ENCODE measurements at places on chromosomes 4 and X. TPM values are rescaled to one million over a fixed set of nuclear protein-coding genes. Genes with fewer than 3 reads are reported as not detected.

Gene SCML1
- 4.6 TPM for total RNA-seq

Gene SSX5
- not detected for total RNA-seq

Gene SORCS2
- 2.5 TPM for total RNA-seq

Gene FMR1NB
- total RNA-seq, result not detected

Gene C1QTNF7
- not detected for total RNA-seq

Gene TMSB15A
- total RNA-seq, result not detected

GRCh38 chr4:40723728-40724127 is 26.0 kb upstream of the NSUN7 start:
- no peak overlapping the region for H3K4me3 ChIP-seq
- no peaks in the 10 kb centered on the region for H3K27me3 ChIP-seq
- H3K4me1 ChIP-seq, result peaks cover 8% of the 10 kb centered on the region

DNA sequence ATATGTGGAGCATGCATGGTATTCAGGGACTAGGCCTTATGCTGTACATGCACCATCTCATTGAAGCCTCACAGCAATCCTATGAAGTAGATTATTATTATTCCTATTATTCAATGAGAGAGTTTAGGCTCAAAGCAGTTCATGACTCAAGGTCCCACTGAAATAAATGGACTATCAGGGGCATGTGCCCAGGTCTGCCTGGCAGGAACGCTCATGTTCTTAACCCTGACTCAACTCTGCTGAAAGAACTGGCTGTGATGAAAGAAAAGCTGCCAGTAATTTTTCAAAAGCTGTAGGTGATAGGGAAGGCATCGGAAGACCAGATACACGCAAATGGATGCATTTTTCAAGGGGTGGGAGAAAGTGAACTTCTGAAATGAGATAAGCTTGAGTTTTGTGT is 243.4 kb downstream of the PTTG2 start:
- no peaks in the 10 kb centered on the region for H3K4me1 ChIP-seq

- H3K4me3 ChIP-seq, result no peak overlapping the region
- no peak for DNase-seq
- no peaks in the 10 kb centered on the region for H3K27me3 ChIP-seq
- no peak overlapping the region for H3K27ac ChIP-seq
Observed at GRCh38 chr4:155974476-155974749, 20.7 kb upstream of the CTSO start.

DNA sequence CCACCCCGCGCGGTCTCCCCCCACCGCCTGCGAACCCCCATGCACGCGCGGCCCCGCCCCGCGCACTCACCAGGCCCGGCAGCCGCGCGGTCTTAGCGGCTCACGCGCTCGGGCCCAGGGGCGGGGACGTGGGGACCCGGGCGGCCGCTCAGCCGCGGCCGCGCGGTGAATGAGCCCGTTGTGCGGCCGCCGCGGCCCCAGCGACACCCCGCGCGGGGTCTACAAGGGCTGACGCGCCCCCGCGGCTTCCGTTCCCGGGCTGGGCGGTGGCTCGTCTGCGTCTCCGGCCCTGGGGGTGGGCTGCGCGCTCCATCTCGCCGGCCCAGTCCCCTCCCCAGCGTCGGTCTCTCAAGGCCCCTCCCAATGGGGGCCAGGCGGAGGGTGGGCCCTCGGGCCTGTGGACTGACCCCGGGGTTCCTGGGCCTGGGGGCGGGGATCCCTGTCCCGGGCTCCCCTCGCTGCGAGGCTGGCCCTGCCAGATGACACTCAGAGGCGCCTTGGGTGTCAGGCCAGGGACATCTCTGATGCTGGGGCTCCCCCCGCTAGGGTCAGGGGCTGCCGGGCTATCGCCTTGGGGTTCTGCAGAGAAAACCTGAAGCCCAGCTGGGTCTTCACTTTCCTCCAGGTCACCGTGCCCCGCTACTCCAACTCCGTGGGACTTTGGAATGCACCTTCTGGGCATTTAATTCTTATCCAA is 4.3 kb upstream of the SLC26A1 start:
- no peak overlapping the region for H3K4me3 ChIP-seq
- H3K36me3 ChIP-seq, result no peaks in the 10 kb centered on the region
- DNase-seq, result no peak
- H3K27ac ChIP-seq, result no peak overlapping the region

DNA sequence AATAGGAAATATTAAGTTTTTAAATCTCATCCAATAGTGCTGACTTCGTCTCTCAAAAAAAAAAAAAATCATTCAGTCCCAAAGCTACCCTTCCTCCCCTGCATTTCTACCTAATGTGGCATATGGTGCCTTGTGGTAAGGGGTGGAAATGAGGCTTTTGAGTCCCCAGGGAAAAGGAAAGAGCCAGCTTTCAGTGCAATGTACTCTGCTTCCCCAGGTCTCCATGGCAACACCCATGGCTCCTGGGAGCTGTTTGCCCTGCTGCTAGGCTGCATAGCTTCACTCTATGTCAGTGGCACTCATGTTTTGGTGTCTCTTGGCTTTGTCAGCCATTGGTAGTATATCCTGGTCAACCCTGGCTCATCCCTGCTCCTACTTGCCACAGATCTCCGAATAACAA is 175.9 kb downstream of the SLC39A8 start:
- H3K27ac ChIP-seq, result no peak overlapping the region
- no peak for DNase-seq
- no peaks in the 10 kb centered on the region for H3K36me3 ChIP-seq
- no peaks in the 10 kb centered on the region for H3K4me1 ChIP-seq
- H3K4me3 ChIP-seq, result no peak overlapping the region
- H3K27me3 ChIP-seq, result no peaks in the 10 kb centered on the region

- H3K27ac ChIP-seq, result no peak overlapping the region
- no peaks in the 10 kb centered on the region for H3K36me3 ChIP-seq
- H3K4me1 ChIP-seq, result no peaks in the 10 kb centered on the region
- no peak for DNase-seq
Observed at GRCh38 chrX:1925053-1925481, 310.2 kb downstream of the ASMT start.

DNA sequence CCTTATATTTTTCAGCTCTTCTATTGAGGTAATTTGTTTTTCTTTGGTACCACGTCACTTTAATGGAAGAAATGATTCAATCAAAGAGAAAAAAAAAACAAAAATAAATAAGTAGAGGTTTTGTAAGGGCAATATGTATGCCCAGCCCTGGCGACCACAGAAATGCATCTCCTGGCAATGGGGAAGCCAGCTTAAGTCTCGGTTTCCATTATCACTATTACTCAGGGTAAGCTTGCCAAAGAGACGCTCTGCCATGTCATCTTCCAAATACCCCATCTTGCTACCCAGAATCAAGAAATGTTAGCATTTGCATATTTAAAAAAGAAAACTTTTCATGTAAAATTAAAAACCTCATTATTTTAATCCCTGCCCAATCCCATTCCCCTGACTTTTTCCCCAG is 68.8 kb downstream of the FAM47C start:
- H3K4me3 ChIP-seq, result no peak overlapping the region
- H3K27me3 ChIP-seq, result no peaks in the 10 kb centered on the region
- H3K27ac ChIP-seq, result no peak overlapping the region
- H3K36me3 ChIP-seq, result no peaks in the 10 kb centered on the region
- no peak for DNase-seq

DNA sequence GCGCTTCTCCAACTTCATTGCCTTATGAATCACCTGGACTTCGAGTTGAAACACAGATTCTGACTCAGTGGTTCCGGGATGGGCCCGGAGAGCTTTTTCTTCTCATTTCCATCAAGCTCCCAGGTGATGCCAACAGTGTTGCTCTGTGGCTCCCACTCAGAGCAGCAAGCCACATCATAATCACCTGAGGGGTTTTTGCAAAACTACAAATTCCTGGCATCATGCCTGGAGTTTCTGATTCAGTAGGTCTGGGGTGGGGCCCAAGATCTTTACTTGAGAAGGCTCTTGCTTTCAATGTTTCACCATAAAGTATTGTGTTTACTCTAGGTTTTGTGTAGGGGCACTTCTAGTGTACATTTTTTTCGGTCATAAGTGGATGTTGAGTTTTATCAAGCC is 7.0 kb downstream of the MTM1 start:
- peak; percentile 77 for DNase-seq
- no peaks in the 10 kb centered on the region for H3K36me3 ChIP-seq

DNA sequence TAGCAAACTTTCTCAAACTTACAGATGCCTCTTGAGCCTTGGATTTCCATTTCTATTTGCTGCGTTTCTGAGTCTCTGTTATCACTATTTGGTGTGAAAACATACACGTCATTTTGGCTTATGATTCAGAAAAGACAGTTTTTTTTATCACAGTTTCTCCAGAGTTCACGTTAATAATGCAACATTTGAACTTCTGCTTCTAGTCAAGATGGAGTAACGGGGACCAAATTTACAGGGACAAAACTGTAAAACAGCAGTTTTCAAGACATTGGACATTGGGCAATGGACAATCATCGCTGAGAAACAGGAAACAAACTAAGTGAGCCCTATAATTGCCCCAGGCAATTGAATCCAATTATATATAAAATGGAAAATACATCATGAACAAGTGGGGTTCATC is 36.2 kb upstream of the TASL start:
- no peak overlapping the region for H3K4me3 ChIP-seq
- DNase-seq, result no peak
- no peaks in the 10 kb centered on the region for H3K4me1 ChIP-seq
- H3K27ac ChIP-seq, result no peak overlapping the region
- H3K27me3 ChIP-seq, result no peaks in the 10 kb centered on the region

GRCh38 chr4:16194214-16194613 is 32.1 kb downstream of the TAPT1 start:
- peaks cover 20% of the 10 kb centered on the region for H3K36me3 ChIP-seq
- no peak for DNase-seq
- H3K4me3 ChIP-seq, result no peak overlapping the region
- no peak overlapping the region for H3K27ac ChIP-seq
- H3K4me1 ChIP-seq, result no peaks in the 10 kb centered on the region

- no peaks in the 10 kb centered on the region for H3K4me1 ChIP-seq
- no peaks in the 10 kb centered on the region for H3K27me3 ChIP-seq
- no peak for DNase-seq
- no peak overlapping the region for H3K4me3 ChIP-seq
- no peak overlapping the region for H3K27ac ChIP-seq
- H3K36me3 ChIP-seq, result no peaks in the 10 kb centered on the region
Observed at GRCh38 chr4:41613386-41613785, 75.4 kb downstream of the LIMCH1 start.

DNA sequence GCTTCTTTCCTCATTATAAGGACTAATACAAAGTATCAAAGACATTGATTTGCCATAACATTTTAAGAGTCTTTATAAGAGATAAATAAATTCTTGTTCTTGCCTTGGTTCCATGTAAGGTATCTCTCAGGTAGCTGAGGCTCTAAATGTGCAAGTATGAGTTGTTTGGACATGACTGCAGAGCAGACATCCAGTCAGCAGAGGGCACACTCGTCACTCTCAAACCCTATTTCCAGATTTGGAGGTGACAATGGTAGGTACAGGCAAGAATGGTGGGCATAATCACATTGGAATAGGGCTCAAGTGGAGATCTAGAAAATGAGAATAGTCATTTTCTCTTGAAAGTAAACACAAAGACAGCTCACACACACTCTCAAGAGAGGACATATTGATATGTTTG is 133.3 kb upstream of the ZIC3 start:
- no peaks in the 10 kb centered on the region for H3K36me3 ChIP-seq
- no peak overlapping the region for H3K27ac ChIP-seq
- H3K27me3 ChIP-seq, result peaks cover 16% of the 10 kb centered on the region
- no peak overlapping the region for H3K4me3 ChIP-seq
- DNase-seq, result peak; percentile 3
- H3K4me1 ChIP-seq, result peaks cover 18% of the 10 kb centered on the region

DNA sequence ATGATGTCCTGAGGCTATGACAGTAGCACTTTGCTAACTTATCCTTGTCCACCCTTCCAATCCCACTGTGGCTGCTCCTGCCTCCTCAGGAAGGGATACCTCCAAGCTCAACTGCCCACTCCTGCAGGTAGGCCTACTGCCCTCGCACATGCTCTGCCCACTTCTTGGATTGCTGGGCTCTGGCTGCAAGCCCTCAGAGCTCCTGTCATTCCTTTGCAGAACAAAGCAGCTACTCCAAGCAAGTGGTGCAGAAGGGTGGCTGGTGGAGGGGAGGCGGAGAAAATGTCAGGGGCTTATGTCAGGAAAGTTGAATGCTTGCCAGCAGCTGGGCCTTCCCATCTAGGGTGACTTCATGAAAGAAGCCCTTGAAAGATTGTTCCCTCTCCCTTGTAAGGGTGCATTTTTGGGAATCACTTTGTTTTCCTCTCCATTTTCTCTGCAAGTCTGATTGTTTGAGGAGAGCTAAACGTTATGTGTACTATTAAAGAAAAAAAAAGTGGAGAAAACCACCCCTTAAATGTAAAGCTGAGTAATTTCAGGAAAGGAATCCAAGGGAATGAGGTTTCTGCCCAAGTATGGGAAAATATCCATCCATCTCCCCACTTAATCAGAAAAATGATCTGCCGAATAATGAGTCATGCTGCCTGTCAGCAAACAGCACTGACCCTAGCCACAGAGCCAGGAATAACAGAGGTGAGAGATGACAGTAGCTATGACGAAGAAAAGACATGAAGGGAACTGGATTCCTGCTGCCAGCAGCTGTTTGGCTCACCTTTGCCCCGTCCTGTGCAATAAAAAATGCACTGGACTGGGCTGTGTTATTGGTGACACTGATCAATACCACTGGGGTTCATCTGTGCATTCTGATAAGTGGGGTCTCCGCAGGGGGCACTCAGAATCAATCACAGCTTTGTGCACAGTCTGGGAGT is 102.0 kb downstream of the RTL5 start:
- no peaks in the 10 kb centered on the region for H3K36me3 ChIP-seq
- DNase-seq, result no peak
- no peak overlapping the region for H3K4me3 ChIP-seq
- H3K4me1 ChIP-seq, result peaks cover 12% of the 10 kb centered on the region
- H3K27ac ChIP-seq, result no peak overlapping the region

GRCh38 chrX:147565237-147565636 is 346.5 kb upstream of the FMR1 start:
- no peaks in the 10 kb centered on the region for H3K27me3 ChIP-seq
- no peak overlapping the region for H3K4me3 ChIP-seq
- no peaks in the 10 kb centered on the region for H3K36me3 ChIP-seq
- no peak for DNase-seq
- no peak overlapping the region for H3K27ac ChIP-seq

- H3K27me3 ChIP-seq, result peaks cover 22% of the 10 kb centered on the region
- H3K36me3 ChIP-seq, result no peaks in the 10 kb centered on the region
- no peak overlapping the region for H3K27ac ChIP-seq
- H3K4me1 ChIP-seq, result peaks cover 14% of the 10 kb centered on the region
- no peak overlapping the region for H3K4me3 ChIP-seq
Observed at GRCh38 chr4:52863324-52863723, 1.2 kb downstream of the RASL11B start.

- H3K27ac ChIP-seq, result no peak overlapping the region
- no peaks in the 10 kb centered on the region for H3K4me1 ChIP-seq
- no peak for DNase-seq
- H3K36me3 ChIP-seq, result no peaks in the 10 kb centered on the region
Observed at GRCh38 chr4:95428291-95429070, 120.3 kb downstream of the UNC5C start.

- H3K27ac ChIP-seq, result peak overlapping the region; percentile 95
- H3K36me3 ChIP-seq, result no peaks in the 10 kb centered on the region
- peak; percentile 78 for DNase-seq
- H3K4me1 ChIP-seq, result peaks cover 19% of the 10 kb centered on the region
- no peaks in the 10 kb centered on the region for H3K27me3 ChIP-seq
Observed at GRCh38 chr4:102759831-102760644, 730 bp downstream of the MANBA start.

- H3K36me3 ChIP-seq, result no peaks in the 10 kb centered on the region
- no peak for DNase-seq
- H3K4me3 ChIP-seq, result no peak overlapping the region
- no peaks in the 10 kb centered on the region for H3K27me3 ChIP-seq
- no peaks in the 10 kb centered on the region for H3K4me1 ChIP-seq
- H3K27ac ChIP-seq, result no peak overlapping the region
Observed at GRCh38 chr4:141459020-141459419, 177.4 kb upstream of the IL15 start.

- H3K4me3 ChIP-seq, result peak overlapping the region; percentile 47
- peaks cover 21% of the 10 kb centered on the region for H3K36me3 ChIP-seq
- peak; percentile 48 for DNase-seq
- no peaks in the 10 kb centered on the region for H3K27me3 ChIP-seq
- peaks cover 27% of the 10 kb centered on the region for H3K4me1 ChIP-seq
Observed at GRCh38 chrX:154019061-154019621, 561 bp downstream of the IRAK1 start.
